ENCODE measurements at places on chromosomes 16 and 17.

DNA sequence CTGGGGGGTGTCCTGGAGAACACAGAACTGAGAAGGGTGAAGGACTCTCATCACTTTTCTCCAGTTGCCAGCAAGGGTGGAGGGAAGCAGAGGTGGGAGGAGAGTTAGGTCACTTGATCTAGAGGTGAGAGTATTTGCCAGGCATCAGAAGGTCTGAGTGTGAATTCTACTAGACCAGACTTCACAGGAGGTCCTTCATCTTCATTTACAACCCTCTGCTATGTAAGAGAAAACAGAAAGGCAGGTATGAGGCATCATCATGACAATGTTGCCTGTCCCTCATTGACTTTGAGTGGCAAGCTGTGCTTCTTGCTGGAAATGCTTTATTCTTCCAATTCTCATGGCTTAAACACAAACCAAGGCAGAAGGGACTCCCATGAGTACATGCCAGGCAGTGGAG lies 45.9 kb upstream of the B4GALNT2 start:
- DNase-seq = no peak

- DNase-seq = no peak
These were observed 52.0 kb downstream of the TNFRSF13B start for GRCh38 chr17:16919663-16920627.

- no peak for DNase-seq
These were observed 27.0 kb upstream of the AKTIP start for GRCh38 chr16:53530046-53530445.

DNA sequence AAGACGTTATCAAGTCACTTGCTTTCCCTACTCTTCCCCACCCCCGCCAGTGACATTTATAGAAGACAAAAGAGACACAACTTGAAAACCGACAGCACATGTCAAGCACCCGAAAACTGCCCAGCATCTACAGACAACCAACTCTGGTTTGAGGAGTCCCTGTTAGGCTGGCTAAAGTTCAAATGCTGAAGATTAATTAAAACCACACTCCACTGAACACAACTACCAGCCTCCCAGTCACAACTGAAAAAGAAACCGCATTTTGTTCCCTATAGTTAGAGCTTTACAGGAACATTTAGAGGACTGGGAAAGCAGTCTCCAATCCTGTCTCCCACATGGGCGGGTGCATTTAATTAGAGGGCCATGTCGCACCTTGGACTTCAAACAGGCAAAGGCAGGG lies 73.0 kb upstream of the COX10 start:
- DNase-seq = no peak

DNA sequence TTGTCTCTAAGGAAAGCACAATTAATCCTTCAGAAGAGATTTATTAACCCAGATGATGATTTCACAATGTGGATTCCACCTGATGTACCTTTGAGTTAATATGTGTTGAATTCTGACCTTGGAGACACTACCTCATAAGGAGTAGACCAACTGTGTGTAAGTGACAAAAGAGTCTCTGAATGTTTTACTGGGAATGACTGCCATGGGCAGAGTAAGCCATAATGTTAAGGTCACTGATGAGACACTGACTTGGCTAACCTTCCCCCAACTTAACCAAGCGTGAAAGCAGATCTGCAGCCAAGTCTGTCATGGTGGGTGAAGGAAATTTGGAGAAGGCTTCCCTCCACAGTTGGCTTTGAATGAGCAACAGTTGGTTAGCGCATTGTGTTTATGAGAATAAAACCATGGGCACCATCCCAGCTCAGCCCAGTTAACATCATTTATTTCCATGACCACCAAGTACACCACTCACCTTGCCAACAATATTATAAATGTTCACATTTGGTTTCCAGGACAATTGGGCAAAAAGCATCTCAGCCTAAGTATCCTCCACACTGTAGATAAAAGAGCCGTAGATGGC lies 618.5 kb downstream of the KCNJ2 start:
- no peak for DNase-seq

DNA sequence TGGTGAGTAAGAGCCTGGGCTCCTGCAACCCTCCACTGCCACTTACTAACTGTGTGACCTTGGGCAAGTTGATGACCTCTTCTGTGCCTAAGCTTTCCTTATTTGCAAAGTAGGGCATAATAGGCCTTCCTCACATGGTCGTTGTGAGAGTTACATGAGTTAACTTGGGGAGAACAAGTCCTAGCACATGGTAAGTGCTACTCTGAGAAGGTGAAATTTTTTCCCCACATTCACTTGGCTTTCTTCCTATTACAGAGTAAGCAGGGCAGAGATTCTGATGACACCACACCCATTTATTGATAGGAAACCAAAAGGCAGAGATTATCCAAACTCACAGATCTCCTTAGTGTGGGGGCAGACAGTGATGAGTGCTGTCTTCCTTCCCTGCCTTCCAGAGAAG lies 1.6 kb downstream of the KCNH4 start:
- DNase-seq = no peak

- no peak for DNase-seq
These were observed 52.1 kb downstream of the CUEDC1 start for GRCh38 chr17:57902800-57903759.

- no peak for DNase-seq
These were observed 195.9 kb upstream of the C17orf78 start for GRCh38 chr17:37179893-37180292.

DNA sequence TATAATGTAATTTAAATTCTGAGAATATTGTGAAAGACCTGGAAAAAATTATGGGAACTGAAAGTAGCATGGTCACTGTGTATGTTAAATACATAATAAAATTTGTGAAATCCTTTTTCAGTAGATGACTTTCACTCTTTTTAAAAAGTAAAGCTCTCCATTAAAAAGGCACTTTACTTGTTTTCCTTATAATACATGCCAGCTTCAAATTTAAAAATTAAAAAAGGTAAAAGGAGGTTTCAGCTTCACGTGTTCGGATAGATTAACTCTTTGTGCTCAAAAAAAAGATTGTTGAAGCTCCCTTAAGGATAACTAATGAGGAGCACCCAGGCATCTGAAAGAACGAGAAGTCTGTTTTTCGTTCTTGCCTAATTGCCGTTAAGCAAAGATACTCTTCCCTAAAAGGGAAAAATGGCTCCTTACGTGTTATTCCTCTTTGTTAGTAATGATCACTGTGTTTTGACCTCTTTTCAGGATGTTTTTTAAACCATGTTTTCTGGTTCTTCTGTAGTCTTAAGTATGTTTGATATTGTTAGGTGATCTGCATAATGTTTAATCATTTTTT lies 87.8 kb downstream of the TUBD1 start:
- no peak for DNase-seq

- no peak for DNase-seq
These were observed 62.6 kb upstream of the RASL10B start for GRCh38 chr17:35668802-35669201.

Measured in activated T-cell treated with anti-CD3 and anti-CD28 coated beads for 1 hour (primary cell).